ENCODE measurements at places on chromosomes 16 and 17. TPM values are rescaled to one million over a fixed set of nuclear protein-coding genes. Genes with fewer than 3 reads are reported as not detected.

KRT32 gene
- not detected for total RNA-seq

DNAAF8 gene
- 0.94 TPM for total RNA-seq

GRB7 gene
- 0.16 TPM for total RNA-seq

CNGB1 gene
- total RNA-seq: not detected

USP7 gene
- total RNA-seq: 31.4 TPM

PRAC2 gene
- not detected for total RNA-seq

PRKCB gene
- total RNA-seq: not detected

MEOX1 gene
- 0.16 TPM for total RNA-seq

SLC26A11 gene
- 10.3 TPM for total RNA-seq

TP53TG3C gene
- not detected for total RNA-seq

KRTAP17-1 gene
- total RNA-seq: not detected

CACNG1 gene
- total RNA-seq: not detected

SLC47A2 gene
- not detected for total RNA-seq

KRT222 gene
- total RNA-seq: not detected

NPIPB12 gene
- 7.4 TPM for total RNA-seq

FOXC2 gene
- total RNA-seq: 0.17 TPM

TMC5 gene
- total RNA-seq: not detected

PCGF2 gene
- total RNA-seq: 5.3 TPM

CDH11 gene
- total RNA-seq: 156 TPM

LRRC75A gene
- total RNA-seq: 1.4 TPM

CACNA1H gene
- total RNA-seq: under 0.01 TPM

CFAP52 gene
- 0.63 TPM for total RNA-seq

UBE2I gene
- total RNA-seq: 35.6 TPM

MEIOC gene
- not detected for total RNA-seq

WFIKKN2 gene
- total RNA-seq: 0.16 TPM

CCL16 gene
- total RNA-seq: not detected

HP gene
- not detected for total RNA-seq

FAM171A2 gene
- total RNA-seq: 8.8 TPM

KRTAP4-7 gene
- total RNA-seq: not detected

TPSB2 gene
- not detected for total RNA-seq

CDYL2 gene
- 2.0 TPM for total RNA-seq

TPSD1 gene
- not detected for total RNA-seq

SMYD4 gene
- total RNA-seq: 6.3 TPM

SGF29 gene
- 6.5 TPM for total RNA-seq

DPEP1 gene
- 0.26 TPM for total RNA-seq

NCOR1 gene
- total RNA-seq: 69.3 TPM

PNMT gene
- not detected for total RNA-seq

AHSP gene
- total RNA-seq: not detected

RASL10B gene
- 1.1 TPM for total RNA-seq

CLEC18A gene
- under 0.01 TPM for total RNA-seq

SRCIN1 gene
- not detected for total RNA-seq

KIF19 gene
- total RNA-seq: not detected

HBZ gene
- not detected for total RNA-seq

CTRL gene
- 2.3 TPM for total RNA-seq

TM4SF5 gene
- total RNA-seq: not detected

ADGRG3 gene
- not detected for total RNA-seq

ESRP2 gene
- 0.16 TPM for total RNA-seq

CCDC78 gene
- 2.0 TPM for total RNA-seq

CDH8 gene
- total RNA-seq: not detected

PRR15L gene
- not detected for total RNA-seq

TEKT3 gene
- total RNA-seq: not detected

TRIM72 gene
- total RNA-seq: under 0.01 TPM

NAT9 gene
- total RNA-seq: 46.7 TPM

KRTAP2-2 gene
- not detected for total RNA-seq

BEAN1 gene
- total RNA-seq: not detected

KRTAP1-5 gene
- not detected for total RNA-seq

SLC35B1 gene
- 36.2 TPM for total RNA-seq

TBC1D3C gene
- total RNA-seq: not detected
